ENCODE measurements at places on chromosomes 6 and 20. TPM values are rescaled to one million over a fixed set of nuclear protein-coding genes. Genes with fewer than 3 reads are reported as not detected.

Gene CNBD2
- total RNA-seq = 4.7 TPM

Gene ZSCAN23
- 18.2 TPM for total RNA-seq

Gene SLC22A16
- total RNA-seq = not detected

Gene ARG1
- not detected for total RNA-seq

Gene PGC
- not detected for total RNA-seq

GRCh38 chr6:157385482-157385881 lies 4.5 kb downstream of the ZDHHC14 start:
- no peaks in the 10 kb centered on the region for H3K4me1 ChIP-seq
- H3K36me3 ChIP-seq = peaks cover 4% of the 10 kb centered on the region
- no peak for DNase-seq
- no peaks in the 10 kb centered on the region for H3K27me3 ChIP-seq

DNA sequence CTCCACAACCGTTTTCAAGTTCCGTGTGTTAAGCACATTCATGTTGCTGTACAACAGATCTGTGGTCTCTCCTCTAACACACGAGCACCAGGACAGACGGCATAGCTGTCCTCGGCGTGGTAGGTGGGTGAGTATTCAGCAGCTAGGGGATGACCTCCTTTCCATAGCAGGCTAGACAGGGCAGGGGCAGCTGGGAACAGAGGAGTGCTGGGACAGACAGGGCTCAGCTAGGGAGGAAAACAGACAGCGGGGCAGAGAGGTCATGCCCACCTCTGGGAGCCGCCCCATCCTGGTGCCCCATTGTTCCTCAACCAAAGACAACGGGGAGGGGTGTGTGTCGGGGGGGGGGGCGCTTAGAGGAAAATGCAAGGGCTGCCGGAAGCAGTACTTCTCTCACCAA lies 271.5 kb upstream of the FOXQ1 start:
- H3K4me3 ChIP-seq = no peak overlapping the region
- H3K27me3 ChIP-seq = peaks cover 2% of the 10 kb centered on the region
- no peak overlapping the region for H3K27ac ChIP-seq
- no peak for DNase-seq

GRCh38 chr6:41200901-41201763 lies at the start of gene TREML2:
TSS of gene TREML2 (minus strand) at chr6:41201149. CDS start at chr6:41201008, 141 bp downstream.
- H3K4me3 ChIP-seq = no peak within 1 kb of the TSS
- H3K27ac ChIP-seq = no peak within 1 kb of the TSS
- no peaks in the 10 kb centered on the region for H3K27me3 ChIP-seq
- no peaks in the 10 kb centered on the region for H3K4me1 ChIP-seq

DNA sequence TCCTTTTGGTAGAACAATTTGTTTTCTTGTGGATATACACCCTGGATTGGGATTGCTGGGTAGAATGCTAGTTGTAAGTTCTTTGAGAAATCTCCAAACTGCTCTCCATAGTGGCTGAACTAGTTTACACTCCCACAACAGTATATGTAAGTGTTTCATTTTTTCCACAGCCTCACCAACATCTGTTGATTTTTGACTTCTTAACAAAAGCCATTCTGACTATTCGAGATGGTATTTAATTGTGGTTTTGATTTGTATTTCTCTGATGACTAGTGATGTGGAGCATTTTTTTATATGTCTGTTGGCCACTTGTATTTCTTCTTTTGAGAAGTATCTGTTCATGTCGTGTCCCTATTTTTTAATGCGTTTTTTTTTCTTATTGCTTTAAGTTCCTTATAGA lies 444.1 kb downstream of the CBLN4 start:
- H3K36me3 ChIP-seq = no peaks in the 10 kb centered on the region
- no peak overlapping the region for H3K27ac ChIP-seq
- H3K27me3 ChIP-seq = peaks cover 4% of the 10 kb centered on the region
- no peaks in the 10 kb centered on the region for H3K4me1 ChIP-seq
- no peak overlapping the region for H3K4me3 ChIP-seq
